Cardiac atrium fibroblast (primary cell): ENCODE measurements at places on chromosomes 11 and 22. TPM values are rescaled to one million over a fixed set of nuclear protein-coding genes. Genes with fewer than 3 reads are reported as not detected.

CHRM1 gene
- not detected in 2 replicates for total RNA-seq

SYNGR1 gene
- total RNA-seq: 13.0 and 17.8 TPM in 2 replicates

FAM181B gene
- 0.18 TPM in 1 of 2 replicates, not detected in the other for total RNA-seq

TRIM44 gene
- 13.2 and 16.2 TPM in 2 replicates for total RNA-seq

FXYD2 gene
- 1.3 TPM in 1 of 2 replicates, not detected in the other for total RNA-seq

TH gene
- total RNA-seq: not detected in 2 replicates

TMEM45B gene
- total RNA-seq: not detected in 2 replicates

ALX4 gene
- not detected in 2 replicates for total RNA-seq

C11orf86 gene
- not detected in 2 replicates for total RNA-seq

FHIP1B gene
- total RNA-seq: 8.1 and 14.3 TPM in 2 replicates

CREBZF gene
- total RNA-seq: 20.3 and 21.7 TPM in 2 replicates

ARHGAP8 gene
- not detected in 2 replicates for total RNA-seq

RFPL3 gene
- not detected in 2 replicates for total RNA-seq

LRRC56 gene
- total RNA-seq: 0.16 and 1.3 TPM in 2 replicates

C11orf91 gene
- not detected in 2 replicates for total RNA-seq
